ENCODE measurements at places on chromosomes 13 and 19. TPM values are rescaled to one million over a fixed set of nuclear protein-coding genes. Genes with fewer than 3 reads are reported as not detected.

OR4F17 gene
- total RNA-seq: not detected

DNA sequence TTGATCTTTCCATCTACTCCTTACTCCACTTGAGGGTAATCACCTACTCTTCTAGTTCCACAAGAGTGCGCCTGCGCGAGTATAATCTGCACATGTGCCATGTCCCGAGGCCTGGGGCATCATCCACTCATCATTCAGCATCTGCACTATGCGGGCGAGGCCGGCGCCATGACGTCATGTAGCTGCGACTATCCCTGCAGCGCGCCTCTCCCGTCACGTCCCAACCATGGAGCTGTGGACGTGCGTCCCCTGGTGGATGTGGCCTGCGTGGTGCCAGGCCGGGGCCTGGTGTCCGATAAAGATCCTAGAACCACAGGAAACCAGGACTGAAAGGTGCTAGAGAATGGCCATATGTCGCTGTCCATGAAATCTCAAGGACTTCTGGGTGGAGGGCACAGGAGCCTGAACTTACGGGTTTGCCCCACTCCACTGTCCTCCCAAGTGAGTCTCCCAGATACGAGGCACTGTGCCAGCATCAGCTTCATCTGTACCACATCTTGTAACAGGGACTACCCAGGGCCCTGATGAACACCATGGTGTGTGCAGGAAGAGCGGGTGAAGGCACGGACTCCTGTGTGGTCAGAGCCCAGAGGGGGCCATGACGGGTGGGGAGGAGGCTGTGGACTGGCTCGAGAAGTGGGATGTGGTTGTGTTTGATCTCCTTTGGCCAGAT, 2.7 kb upstream of the KLK2 start:
- DNase-seq: no peak

DNA sequence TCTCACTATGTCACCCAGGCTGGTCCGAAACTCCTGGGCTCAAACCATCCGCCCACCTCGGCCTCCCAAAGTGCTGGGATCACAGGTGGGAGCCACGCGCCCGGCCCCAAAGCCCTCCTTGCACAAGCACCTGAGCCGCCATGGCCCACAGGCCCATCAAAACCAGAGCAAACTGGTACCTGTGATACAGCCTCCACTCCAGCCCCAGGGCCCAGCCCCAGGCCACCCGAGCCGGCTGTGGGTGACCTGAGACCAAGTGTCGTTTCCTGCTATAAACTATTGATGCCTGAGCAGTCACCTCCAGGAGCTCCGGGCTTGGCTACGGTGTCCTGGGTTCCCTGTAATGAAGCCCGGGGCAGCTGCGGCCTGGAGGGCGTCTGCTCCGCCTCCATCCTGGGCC, 9.7 kb upstream of the PTBP1 start:
- no peak for DNase-seq

DNA sequence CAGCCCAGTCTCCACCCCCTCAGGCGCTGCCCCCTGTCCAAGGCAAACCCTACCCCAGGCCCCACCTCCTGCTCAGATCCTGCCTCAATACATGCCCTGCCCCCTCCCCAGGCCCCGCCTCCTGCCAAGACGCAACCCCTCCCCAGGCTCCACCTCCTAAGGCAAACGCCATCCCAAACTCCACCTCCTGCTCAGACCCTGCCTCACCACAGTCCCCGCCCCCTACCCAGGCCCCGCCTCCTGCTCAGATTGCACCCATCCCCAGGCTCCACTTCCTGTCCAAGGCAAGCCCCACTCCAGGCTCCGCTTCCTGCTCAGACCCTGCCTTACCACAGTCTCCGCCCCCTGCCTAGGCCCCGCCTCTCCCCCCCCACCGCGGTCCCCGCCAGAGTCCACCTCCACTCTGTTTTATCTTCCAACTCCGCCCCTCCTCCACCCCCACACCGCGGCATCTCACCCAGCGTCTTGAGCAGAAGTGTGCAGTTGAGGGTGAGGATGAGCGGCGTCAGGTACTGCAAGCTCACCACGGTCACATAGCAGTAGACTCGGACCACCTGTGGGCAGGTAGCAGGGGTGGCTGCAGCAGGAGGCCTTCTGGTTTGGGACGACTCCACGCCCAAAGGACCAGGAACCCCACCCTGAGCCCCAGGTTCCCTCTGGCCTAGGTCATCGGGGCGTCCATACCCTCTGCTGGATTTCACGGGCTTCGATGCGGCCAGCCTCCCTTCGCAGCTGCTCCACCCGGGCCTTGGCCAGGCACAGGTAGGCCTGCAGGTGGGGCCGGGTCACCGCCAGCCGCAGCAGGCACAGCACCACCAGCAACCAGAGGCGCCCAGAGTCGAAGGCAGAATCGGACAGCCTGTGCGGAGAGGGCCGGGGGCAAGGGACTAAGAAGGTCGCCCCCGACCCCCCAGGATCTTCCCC, 17.7 kb downstream of the TMEM161A start:
- DNase-seq: peak; percentile 82

DNA sequence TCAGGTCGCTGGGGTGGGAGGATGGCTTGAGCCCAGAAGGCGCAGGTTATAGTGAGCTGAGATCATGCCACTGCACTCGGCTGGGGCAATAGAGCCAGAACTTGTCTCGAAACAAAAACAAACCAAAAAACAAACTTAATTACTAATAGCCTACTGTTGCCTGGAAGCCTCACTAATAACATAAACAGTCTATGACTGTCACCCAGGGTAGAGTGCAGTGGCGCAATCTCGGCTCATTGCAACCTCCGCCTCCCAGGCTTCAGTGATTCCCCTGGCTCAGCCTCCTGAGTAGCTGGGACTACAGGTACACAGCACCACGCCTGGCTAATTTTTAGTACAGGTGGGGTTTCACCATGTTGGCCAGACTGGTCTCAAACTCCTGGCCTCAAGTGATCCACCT, 18.0 kb downstream of the CATSPERD start:
- no peak for DNase-seq
